ENCODE measurements at places on chromosomes 2 and 18.

DNA sequence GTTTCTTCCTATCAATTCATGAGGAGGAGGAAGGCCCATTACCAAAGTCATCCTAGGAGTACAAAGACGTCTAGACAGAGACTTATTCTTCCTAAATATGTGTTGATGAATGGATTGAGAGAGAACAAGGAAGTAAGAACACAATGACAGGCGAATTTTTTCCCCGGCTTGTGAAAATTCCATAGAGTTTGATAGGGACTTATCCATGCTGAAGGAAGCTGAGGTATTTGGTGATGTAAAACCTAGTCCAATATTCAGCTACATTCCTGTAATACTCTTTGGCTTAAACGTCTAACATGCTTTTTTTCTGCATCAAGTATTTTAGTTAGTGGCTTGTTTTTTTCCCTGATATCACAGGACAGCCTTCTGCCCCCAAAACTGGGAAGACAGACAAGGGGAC lies 121.9 kb upstream of the MYT1L start:
- DNase-seq = no peak

GRCh38 chr2:191848771-191849767 lies 2.2 kb upstream of the CAVIN2 start:
- DNase-seq = no peak

GRCh38 chr2:42830922-42831574 lies 38.7 kb upstream of the HAAO start:
- no peak for DNase-seq

GRCh38 chr2:224860786-224861185 lies 144.6 kb upstream of the CCDC195 start:
- no peak for DNase-seq

- DNase-seq = no peak
Measured at GRCh38 chr2:207316906-207317305, 151.2 kb upstream of the KLF7 start.

- DNase-seq = no peak
Measured at GRCh38 chr2:66729416-66730330, 294.7 kb downstream of the MEIS1 start.

DNA sequence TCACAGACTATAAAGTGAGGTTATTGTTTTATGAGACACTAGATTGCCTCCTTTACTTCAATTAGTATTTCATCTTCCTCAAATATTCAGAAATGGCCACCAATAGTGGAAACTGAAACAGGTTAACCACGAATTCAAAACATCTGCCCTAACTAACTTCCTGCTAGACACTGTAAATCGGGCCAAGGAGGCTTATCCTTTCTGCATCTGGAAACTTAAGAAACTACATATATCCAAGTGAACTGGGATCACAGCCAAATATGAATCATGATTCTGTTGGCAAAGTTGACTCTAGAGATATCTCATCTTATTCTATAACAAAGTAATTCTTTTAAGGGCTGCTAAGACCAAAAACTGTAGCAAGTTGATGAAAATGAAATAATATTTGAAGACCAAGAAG lies 136.6 kb upstream of the ZC3H15 start:
- no peak for DNase-seq

- DNase-seq = no peak
Measured at GRCh38 chr2:223545830-223546229, 56.3 kb downstream of the SCG2 start.

DNA sequence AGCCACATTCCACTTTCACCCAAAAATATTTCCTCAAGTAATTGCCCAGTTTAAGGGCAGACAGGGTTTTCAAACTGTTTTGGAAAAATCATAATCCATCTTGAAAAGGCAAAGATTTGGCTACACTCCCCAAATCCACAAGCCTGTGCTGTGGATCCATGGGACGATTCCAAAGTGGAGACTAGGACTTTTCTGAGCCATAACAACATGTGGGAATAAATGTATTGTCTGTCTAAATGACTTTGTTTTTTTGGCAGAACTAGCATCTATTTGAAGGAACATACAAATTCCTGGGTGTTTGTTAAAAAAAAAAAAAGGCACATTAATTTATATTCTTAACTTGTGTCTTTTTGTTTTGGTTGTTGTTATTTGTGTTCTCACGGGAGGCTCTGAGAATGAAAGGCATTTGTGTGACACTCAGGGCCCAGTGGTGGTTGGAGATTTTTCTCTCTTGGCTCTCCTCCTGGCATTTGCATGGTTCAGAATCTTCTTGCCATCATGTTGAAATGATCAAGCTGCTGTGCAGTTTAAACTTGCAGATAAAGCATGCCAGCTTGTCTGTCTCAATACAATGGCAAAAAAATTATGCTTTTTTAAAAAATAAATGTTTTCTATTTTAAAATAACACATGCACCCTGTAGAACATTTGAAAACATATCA lies 277.4 kb downstream of the EN1 start:
- no peak for DNase-seq

DNA sequence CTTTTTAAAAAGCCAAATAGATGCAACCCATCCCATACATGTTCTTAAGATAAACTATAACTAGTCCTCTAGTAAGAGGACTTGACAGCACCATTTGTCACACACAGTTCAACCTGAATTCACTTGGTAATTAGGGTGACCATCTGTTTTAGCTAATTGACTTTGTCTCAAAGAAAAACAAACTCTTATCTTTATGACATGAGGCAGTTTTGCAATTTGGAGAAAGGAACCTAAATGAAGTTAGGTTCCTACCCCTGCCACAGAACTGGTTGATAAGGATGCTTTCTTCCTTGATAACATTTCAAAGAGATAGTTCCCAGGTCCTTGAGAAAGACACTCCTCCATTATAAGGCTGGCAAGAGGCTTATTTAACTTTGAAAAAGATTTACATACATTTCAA lies 57.4 kb upstream of the LRRTM1 start:
- DNase-seq = no peak
